Activated CD4-positive, alpha-beta T cell treated with anti-CD3 and anti-CD28 coated beads for 24 hours (primary cell): ENCODE measurements at places on chromosomes 5 and 9.

GRCh38 chr9:70802758-70803436 lies 318.5 kb downstream of the TRPM3 start:
- DNase-seq, result no peak

DNA sequence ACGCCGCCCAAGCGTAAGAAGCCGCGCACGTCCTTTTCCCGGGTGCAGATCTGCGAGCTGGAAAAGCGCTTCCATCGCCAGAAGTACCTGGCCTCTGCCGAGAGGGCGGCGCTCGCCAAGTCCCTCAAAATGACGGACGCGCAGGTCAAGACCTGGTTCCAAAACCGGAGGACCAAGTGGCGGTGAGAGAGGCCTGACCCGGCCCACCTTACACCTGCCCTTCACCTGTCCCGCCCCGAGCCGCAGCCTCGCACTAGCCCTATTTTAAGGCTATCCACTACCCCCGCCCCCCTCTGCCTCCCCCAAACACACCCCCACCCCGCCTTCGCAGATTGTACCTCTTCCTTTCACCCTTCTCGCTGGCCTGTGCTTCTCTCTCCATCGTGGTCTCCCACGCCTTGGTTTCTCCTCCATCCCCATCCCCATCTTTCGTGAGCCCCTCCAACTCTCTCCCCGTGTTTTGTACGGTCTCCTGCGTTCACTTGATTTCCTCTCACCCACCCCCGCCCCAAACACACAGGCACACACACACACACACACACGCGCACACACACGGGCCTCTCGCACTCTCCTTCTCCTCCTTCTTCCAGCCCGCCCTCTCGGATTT lies 1.3 kb downstream of the TLX3 start:
- no peak for DNase-seq

DNA sequence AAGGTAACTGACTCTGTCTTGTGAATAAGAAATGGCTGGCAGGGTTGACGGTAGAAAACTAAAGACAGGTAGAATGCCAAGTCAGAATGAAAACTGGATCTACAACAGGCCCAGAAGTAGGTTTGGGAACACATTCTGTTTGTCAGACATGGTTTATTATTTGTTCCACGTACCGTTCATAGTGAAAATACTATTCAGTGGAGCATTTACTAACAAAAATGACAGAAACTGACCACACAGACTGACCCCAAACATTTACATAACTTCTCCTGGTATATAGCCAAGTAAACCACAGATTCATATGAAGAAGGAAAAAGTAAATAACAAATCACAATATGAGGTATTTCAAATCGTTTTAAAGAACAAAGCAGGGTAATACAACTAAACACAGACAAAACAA lies 73.7 kb downstream of the SLC38A9 start:
- no peak for DNase-seq

DNA sequence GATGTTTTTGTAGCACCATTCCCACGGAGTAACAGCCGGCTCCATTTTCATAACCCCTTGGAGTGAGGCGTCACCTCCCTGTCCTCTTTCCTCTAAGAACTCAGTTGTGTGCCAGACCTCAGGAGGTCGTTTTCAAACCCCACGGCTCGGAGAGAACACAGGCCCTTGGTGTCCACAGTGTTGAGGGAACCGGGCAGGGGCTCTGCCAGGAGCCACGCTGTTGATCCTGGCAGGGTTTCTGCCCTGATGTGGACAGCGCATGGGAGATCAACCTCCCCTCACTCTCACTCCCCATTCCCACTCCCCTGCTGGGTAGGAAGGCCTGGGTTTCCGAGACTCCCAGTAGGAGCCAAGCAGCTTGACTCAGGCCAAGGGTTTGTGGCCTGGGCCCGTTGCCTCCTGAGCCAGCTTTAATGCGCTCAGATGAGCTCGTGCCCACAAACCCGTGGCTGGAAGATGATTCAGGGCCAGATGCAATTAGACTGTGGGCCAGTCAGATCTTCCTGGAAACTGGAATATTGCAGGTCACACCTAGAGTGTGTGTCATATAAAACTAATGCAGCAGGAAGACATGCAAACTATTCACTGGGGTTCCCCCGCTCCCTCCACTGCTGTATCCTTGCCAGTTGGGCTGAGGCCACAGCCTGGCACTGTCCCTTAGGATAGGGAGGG lies 133.4 kb downstream of the SLC12A2 start:
- no peak for DNase-seq

DNA sequence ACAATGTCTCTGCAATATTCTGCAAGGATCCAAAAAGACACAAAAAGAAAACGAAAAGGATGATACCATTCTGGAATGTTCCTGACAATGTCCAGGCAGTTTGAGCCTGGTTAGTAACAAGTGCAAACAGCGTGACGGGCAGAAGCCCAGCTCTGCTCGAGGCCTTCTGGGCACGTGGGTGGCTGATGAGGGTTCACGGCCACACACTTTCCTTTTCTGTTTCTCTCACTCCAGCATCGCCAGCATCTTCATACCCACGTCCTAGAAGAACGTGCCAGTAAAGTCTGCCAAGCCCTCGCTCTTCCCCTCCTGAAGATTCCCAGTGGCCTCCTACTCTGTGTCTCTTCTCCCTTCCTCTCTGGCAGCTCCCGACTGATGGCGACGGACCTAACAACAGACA lies 36.7 kb downstream of the COL23A1 start:
- DNase-seq, result no peak

GRCh38 chr5:5678909-5679308 lies 256.4 kb downstream of the ICE1 start:
- no peak for DNase-seq

DNA sequence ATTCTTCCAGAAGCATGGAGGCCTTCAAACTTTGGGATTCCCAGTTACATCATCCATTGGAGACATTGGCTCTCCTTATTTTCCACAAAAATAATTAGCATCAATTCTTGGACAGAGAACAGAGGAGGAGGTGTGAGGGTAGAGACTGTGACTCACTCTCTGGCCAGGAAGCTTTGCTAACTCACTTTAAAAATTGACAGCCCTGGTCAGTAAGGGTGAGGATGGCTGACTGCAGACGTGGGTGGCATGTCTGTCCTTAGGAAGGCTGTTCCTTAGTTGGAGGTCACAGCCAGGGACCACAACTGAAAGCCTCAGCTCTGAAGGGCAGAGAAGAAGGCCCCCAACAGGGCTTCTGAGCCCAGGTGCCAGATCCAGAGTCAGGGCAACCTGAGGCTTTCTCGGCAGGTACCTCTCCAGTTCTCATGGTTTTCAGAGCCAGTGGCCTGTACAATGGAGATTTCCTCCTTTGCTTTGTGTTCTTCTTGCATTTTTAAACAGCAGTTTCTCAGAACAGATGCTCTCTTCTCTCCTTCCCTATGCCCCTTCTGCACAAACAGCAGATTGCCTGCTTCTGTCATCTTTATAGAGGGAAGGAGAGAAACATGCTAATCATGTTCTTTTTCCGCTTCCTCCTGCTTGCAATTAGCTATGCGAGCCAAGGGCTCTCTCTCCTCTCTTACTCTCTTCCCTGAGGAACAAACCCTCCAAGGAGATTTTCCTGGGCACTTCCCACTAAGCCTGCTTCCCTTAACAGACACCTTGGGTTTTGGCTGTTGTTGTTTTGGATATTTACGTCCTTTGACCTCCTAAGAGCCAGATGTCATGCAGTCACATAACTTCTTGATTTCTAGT lies 92.5 kb upstream of the ZNF366 start:
- DNase-seq, result no peak

DNA sequence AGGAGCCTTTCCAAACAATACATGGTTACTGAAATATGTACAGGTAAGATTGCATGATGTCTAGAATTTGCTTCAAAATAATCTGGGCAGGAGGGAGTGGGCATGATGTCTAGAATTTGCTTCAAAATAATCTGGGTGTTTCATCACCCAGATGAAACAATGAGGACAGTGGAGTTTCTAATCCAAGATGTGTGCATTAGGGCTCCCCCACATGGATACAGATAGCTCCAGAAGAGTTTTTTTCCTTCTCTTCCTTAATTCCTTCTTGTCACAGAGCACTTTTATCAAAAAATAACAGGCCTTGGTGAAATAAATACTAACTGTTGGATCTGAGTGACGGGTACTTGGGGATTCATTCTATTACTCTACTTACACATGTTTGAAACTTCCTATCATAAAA lies 14.9 kb downstream of the ATOX1 start:
- no peak for DNase-seq

GRCh38 chr5:159187719-159188118 lies 21.6 kb downstream of the RNF145 start:
- DNase-seq, result no peak

- DNase-seq, result no peak
Measured at GRCh38 chr5:26986985-26987384, 51.4 kb downstream of the CDH9 start.

- DNase-seq, result no peak
Measured at GRCh38 chr5:127421471-127421870, 96.0 kb upstream of the PRRC1 start.

DNA sequence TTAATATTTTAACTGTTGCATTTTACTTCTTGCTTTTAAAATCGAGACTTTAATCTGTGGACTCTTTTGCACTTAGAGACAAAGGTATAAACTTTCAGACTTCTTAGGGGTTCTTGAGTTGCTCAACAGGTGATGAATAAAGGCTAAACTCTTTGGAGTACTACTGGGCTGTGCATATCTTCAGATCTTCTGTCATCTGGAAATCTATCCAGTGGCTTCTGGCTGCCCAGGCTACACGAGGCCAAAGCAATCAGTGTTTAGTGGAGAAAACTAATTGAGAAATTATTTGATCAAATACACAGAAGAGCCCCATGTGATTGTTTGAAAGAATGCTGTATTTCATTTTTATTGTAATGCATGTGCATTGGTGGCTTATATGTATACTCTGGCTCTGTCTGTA lies 146.1 kb downstream of the PBX3 start:
- no peak for DNase-seq
